ENCODE measurements at places on chromosomes 2 and 18. TPM values are rescaled to one million over a fixed set of nuclear protein-coding genes. Genes with fewer than 3 reads are reported as not detected.

Gene LYPD6B
- not detected for total RNA-seq

Gene ABCG5
- total RNA-seq: not detected

Gene SPEG
- total RNA-seq: 18.4 TPM

GRCh38 chr2:112601754-112602153 is 17.3 kb downstream of the CHCHD5 start:
- no peak for DNase-seq
- no peak overlapping the region for H3K4me3 ChIP-seq
- no peaks in the 10 kb centered on the region for H3K27me3 ChIP-seq
- no peaks in the 10 kb centered on the region for H3K4me1 ChIP-seq
- H3K36me3 ChIP-seq: no peaks in the 10 kb centered on the region
- no peak overlapping the region for H3K27ac ChIP-seq

DNA sequence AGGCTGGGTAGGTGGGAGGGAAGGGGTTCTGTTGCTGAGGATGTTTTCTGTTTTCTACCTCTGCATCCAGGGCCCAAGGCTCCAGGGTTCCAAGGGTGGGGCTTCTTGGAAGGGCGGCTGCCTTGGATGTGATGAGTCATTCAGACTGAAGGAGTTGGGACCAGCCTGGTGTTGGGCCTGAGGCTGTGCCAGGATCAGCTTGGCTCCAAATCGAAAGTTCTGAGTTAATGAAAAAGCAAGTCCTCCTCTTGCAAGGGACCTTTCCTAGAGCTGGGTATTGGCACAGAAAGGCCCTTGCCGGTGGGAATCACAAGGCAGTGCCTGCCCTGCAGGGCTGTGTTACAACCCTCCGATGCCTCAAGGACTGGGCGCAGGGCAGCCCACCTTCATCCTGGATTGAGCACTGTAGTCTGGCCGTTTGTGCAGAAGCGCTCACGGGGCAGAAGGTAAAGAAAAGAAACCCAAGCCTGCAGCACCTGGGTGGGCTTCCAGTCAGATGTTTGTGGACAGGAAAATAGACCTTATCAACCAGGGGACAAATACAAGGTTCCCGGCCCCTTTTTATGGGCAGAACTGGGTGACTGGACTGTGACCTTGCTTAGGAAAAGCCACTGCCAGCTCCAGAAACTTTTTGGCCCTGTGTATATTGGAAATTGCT is 52.5 kb upstream of the MCFD2 start:
- DNase-seq: no peak
- H3K27me3 ChIP-seq: no peaks in the 10 kb centered on the region
- H3K27ac ChIP-seq: no peak overlapping the region
- H3K4me3 ChIP-seq: no peak overlapping the region
- H3K4me1 ChIP-seq: no peaks in the 10 kb centered on the region
- no peaks in the 10 kb centered on the region for H3K36me3 ChIP-seq

GRCh38 chr2:169673921-169674320 is 20.3 kb downstream of the CFAP210 start:
- peaks cover 9% of the 10 kb centered on the region for H3K4me1 ChIP-seq
- no peaks in the 10 kb centered on the region for H3K36me3 ChIP-seq
- H3K27me3 ChIP-seq: no peaks in the 10 kb centered on the region
- no peak overlapping the region for H3K27ac ChIP-seq
- H3K4me3 ChIP-seq: no peak overlapping the region

- DNase-seq: no peak
- H3K36me3 ChIP-seq: no peaks in the 10 kb centered on the region
- H3K4me1 ChIP-seq: peaks cover 12% of the 10 kb centered on the region
Observed at GRCh38 chr18:8368512-8369217, 240.6 kb upstream of the RAB12 start.

- H3K27ac ChIP-seq: no peak overlapping the region
- peaks cover 38% of the 10 kb centered on the region for H3K4me1 ChIP-seq
- DNase-seq: no peak
- H3K36me3 ChIP-seq: no peaks in the 10 kb centered on the region
- peaks cover 19% of the 10 kb centered on the region for H3K27me3 ChIP-seq
Observed at GRCh38 chr18:48544116-48544515, 5.3 kb downstream of the CTIF start.

DNA sequence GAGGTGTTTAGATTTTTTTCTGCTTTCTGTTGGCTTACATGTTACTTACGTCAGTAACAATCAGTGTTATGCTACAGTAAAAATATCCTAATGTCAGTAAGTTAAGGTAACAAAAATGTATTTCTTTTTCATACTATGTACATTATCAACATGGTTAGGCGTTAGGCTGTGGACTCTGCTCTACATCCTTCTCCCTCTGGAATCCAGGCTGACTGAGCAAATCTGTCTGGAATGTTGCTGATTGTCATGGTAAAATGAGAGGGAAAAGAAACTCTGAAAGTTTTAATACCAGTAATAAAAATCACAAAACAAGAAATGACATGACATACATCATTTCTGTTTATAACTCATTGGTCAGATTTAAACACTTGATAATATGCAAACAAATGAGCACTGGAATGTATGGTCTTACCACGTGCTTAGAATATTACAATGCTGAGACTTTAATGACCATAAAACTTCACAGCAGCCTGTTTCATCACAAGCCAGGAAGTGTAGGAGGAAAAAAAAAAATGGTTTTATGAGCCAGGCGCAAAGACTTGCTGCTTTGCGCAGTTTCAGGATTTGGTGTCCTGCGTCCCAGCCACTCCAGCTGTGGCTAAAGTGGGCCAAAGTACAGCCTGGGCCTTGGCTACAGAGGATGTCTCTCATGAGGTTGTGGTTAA is 252.4 kb downstream of the FSIP2 start:
- H3K4me3 ChIP-seq: no peak overlapping the region
- no peaks in the 10 kb centered on the region for H3K27me3 ChIP-seq
- no peak overlapping the region for H3K27ac ChIP-seq
- no peak for DNase-seq
- H3K4me1 ChIP-seq: no peaks in the 10 kb centered on the region
- H3K36me3 ChIP-seq: no peaks in the 10 kb centered on the region

- no peak overlapping the region for H3K4me3 ChIP-seq
- DNase-seq: no peak
- H3K27me3 ChIP-seq: no peaks in the 10 kb centered on the region
- H3K4me1 ChIP-seq: no peaks in the 10 kb centered on the region
- H3K27ac ChIP-seq: no peak overlapping the region
Observed at GRCh38 chr2:119266091-119266589, 42.5 kb downstream of the STEAP3 start.

- no peaks in the 10 kb centered on the region for H3K27me3 ChIP-seq
- no peak overlapping the region for H3K4me3 ChIP-seq
- no peaks in the 10 kb centered on the region for H3K36me3 ChIP-seq
- no peaks in the 10 kb centered on the region for H3K4me1 ChIP-seq
- no peak overlapping the region for H3K27ac ChIP-seq
Observed at GRCh38 chr2:156182132-156182531, 150.4 kb downstream of the NR4A2 start.

Data from neural progenitor cell (in vitro differentiated cells).